Stimulated activated naive CD4-positive, alpha-beta T cell treated with Interleukin-2 at 50 U/mL for 16 hours (primary cell): ENCODE measurements at places on chromosomes 16 and 17.
A peak's percentile ranks its signal among the peaks of the same experiment; 100 is the strongest.

DNA sequence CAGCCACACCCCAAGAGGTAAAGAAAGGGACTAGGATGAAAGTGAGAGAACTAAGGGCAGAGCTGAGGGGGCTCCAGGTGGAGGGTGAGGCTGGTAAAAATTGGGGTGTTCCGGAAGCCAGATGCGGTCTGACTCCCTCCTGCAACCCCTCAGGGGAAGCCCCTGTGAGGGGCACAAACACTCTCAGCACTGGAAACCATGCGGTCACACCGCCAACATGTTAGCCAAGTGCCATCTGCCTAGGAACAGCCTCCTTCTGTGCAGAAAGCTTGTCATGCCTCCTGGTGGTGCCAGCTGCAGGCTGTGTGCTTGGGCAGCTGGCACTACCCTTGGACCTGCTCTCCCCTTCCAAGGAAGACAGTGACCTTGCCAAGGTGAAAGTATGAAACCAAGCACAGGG is 83.5 kb upstream of the RPL38 start:
- no peak for DNase-seq

- DNase-seq, result no peak
Measured at GRCh38 chr16:86357950-86358349, 152.4 kb upstream of the FOXF1 start.

DNA sequence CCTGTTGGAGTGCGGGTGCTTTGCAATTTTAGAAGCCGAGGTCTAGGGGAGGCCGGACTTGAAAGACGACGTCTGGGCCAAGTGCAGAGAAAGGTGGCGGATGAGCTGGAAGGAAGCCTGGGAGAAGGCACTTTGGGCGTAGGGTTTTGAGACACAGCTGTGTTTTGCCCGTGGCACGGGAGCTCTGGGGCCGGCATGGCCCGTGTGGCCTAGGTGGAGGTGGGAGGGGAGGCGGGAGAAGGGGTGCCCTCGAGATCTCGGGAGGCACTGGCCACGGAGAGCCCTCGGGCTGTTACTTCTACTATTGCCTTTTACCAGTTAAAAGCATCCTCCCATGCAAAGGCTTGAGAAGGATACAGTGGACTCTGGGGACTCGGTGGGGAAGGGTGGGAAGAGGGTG is 161.9 kb downstream of the FOXL1 start:
- DNase-seq, result no peak

GRCh38 chr17:34091975-34092374 is 163.1 kb upstream of the CCL2 start:
- DNase-seq, result no peak

DNA sequence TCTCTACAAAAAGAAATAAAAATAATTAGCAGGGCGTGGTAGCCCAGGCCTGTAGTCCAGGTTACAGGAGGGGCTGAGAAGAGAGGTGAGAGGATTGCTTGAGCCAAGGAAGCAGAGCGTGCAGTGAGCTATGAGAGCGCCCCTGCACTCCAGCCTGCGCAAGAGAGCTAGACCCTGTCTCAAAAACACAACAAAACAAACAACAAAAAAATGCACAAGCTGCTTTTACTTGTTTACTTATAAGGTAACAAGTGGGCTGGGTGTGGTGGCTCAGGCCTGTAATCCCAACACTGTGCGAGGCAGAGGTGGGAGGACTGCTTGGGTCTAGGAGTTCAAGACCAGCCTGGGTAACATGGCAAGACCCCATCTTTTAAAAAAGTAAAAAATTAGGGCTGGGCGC is 1.7 kb downstream of the CYTH1 start:
- DNase-seq, result no peak

GRCh38 chr17:64028874-64029464 is 8.5 kb upstream of the ICAM2 start:
- peak; percentile 69 for DNase-seq

DNA sequence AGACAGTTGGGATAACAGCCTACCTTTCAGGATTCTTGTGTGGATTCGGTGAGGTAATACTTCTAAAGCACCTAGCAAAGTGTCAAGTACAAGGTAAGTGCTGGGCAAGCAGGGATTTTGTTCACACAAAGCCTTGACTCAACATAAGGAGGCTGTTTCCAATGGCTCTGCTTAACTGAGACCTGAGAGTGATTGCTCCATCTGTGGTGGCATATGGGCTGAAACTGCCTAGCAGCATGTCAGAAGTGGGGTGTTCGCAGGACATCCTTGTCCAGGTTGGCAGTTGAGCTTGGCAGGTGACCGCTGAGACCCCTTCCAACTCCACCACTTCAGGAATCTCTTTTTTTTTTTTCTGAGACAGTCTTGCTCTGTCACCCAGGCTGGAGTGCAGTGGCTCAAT is 19.8 kb downstream of the IL4R start:
- no peak for DNase-seq

DNA sequence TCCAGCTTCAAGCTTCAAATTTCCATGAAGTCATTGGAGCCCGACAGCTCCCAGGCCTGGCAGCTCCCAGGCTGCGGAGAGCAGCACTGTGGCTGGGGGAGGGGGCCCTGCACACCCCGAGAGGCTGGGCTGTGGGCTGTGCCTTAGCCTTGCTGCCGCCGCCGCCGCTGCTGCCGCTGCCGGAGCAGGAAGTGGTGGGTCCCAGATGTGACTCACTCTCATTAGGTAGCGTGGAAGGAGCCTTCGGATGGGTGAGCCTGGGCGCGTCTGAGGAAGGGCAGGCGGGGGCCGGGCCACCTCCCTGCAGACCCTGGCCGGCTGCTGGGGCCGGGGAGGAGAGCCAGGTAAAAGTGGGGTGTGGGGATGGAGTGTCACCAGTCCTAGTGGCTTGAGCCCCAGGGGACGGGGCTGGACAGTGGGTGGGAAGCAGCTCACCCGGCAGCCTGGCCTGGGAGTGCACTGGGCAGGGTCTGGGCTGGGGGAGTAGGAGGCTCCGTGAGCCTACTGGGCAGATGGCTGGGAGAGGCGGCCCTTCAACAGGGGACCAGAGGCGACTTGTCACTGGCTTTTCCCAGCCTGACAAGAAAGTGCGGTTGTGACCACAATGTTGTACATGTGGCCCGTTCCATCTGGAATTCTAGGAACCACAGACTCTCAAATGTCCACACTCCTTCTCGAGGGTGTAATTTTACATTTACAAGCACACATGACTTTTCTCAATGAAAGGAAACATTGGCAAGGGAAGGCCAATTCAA is at the start of gene ADCY7:
Gene ADCY7 (plus strand): TSS at position 215 of the 755 bp plus-strand sequence. CDS start 21,629 bp downstream, outside the sequence.
- peak; percentile 86 for DNase-seq

GRCh38 chr17:35879773-35880654 is at the start of gene CCL5:
TSS of gene CCL5 (minus strand) at chr17:35880360.
- peak; percentile 24 for DNase-seq

DNA sequence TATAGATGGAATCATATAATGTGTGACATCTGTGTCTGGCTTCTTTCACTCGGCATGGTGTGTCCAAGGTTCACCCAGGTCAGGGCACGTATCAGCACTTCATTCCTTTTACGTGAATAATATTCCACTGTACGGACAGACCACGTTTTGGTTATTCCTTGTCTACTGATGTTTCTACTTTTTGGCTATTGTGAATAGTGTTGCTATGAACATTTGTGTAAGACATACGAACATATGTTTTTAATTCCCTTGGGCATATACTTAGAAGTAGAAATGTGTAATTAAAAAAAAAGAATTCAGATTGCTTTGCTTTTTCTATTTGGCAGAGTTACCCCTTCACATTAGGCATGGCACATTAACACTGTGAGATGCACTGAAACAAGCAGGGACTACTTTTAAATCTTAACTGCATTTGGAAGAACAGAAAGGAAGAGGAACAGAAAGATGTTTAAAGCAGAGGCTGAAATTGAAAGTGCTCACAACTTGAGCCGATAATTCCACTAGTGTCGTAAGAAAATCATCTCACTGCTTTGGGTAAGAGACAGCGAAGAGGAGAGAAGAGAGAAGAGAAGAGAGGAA is 105.3 kb downstream of the VPS53 start:
- DNase-seq, result no peak

GRCh38 chr17:56298846-56299245 is 145.6 kb downstream of the ANKFN1 start:
- DNase-seq, result no peak

- no peak for DNase-seq
Measured at GRCh38 chr17:17696085-17696484, 14.8 kb downstream of the RAI1 start.

DNA sequence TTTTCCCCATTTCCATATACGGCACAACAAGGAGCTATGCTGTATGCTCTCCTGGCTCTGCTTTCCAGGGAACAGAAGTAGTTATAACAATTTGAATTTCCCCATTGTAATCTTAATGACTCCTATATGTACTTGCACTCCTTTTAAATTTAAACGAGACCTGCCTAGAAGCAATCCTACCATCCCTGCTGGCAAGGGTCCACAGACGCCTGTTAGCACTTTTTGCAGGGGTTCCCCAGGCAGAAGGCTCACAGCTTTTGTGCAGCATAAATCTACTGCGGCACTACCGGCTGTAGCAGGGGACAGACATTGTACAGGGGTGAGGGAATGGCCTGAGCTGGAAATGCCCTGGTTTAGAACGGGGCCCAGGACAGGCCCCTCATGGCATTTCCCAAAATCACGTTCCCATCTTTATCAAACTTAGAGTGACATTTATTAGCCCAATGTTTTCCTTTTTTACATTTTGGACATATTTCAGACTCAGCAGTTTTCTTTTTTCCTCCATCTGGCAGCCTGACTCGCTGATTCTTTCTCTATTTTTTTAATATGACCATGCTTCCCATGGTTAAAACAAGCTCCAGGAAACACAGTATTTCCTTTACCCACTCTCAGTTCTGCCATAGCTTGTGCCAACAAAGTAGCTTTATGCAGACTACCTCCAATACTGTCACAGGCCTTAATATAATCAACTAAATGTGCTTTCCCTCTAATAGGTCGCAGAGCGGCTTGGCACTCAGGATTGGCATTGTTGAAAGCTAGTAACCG is 35.4 kb upstream of the USP22 start:
- no peak for DNase-seq

GRCh38 chr17:8740486-8740885 is 4.2 kb downstream of the CCDC42 start:
- DNase-seq, result peak; percentile 14

DNA sequence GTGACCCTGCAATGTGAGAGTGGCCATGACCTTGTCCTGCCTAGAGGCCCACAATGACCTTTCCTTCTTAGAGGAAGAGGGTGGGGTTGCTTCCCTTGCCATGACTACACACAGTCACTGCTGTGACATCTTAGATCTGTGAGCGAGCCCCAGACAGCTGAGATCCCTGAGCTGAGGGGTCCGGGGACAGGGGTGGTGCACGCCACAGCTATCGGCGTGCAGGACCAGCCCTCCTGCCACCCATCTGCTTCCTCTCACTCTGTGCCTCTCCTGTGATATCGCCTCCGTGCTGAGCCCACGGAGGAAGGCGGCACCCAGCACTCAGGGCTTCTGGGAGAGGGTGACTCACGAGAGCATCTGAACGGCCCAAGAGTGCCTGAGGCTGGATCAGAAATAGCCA is 35.2 kb downstream of the KIAA0513 start:
- no peak for DNase-seq
